Stomach (tissue), 19 donors: ENCODE measurements at places on chromosomes 7 and 10. TPM values are rescaled to one million over a fixed set of nuclear protein-coding genes. Genes with fewer than 3 reads are reported as not detected.

DNA sequence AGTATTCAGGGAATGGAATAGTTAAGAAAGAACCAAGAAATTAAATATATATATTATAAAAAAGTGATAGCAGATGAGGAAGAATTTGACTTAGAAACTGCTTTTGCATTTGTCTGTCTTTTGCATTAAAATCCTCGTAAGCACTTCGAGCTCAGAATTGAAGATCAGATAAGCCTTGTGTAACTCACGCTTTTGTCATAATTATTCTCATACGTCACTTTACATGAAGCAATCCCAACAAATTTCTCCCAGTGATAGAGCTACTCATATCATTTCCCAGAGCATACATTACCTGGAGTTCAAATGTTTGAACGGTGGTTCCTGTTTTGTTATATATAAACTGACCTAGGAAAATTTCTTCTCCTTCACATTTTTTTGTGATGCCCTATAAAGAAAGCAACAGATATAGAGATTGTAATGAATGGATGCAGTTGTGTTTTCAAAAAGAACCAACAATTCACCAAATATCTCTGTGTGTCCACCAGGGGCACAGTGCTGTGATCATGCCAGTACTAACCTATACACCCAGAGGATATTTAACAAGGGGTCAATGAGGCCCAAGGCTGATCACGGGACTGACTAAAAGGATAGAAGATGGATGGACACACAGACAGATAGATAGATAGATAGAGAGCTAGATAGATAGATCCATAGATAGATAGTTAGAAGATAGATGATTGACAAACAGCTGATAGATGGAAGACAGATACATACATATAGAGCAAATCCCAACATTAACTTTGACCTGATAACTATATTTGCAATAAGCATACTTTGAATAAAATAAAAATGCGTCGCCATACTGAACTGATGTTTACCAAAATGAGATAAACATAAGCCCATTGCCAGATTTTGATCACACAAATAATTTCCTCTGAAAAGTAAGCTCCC is 9.3 kb upstream of the HUS1 start:
- DNase-seq, result peak; percentile 16

DNA sequence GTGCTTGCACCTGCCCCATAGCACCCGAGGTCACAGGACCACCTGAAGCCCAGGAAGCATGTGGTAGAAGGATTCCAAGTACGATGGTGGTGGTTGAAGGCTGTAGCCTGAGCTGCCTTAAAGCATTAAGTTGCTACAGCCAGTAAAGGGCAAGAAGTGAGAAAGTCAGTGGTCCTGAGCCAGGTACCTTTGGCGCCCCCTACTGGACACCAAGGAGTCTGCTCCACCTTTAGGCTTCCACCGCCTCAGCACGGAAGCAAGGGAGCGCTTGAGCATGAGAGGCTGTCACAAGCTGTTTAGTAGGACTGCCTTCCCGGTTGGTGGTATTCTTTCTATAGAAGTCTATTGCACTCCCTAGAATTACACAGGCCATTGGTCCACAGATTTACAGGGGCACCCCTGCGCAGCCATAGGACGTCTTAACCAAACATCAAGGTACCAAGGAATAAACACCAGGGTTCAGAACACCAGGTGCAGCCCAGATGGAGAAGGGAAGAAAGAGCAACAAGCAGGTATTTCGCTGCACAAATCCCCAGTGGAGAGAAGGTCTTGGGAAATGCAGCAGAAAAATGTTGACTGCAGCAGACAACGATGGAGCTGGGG is 2.2 kb downstream of the CRTAC1 start:
- peak; percentile 79 for DNase-seq

GRCh38 chr7:95045236-95045923 is 138.0 kb downstream of the PPP1R9A start:
- no peak for DNase-seq

DNA sequence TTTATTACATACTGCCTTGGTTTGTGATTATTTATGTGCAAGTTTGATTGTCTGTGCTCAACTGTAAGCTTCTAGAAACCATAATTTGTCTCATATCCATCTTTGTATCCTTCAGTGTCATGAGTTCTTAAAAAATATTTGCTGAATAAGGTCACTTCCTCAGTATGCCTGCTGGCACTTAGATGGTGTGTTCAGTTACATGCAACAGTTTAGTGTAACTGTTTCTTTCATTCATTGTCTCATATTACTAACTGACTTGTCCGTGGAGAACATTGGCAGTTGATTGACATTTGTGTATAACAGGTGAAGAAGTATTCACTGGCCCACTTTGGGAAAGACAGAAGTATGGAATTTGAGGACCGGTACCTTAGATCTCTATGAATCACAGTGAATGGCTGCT is 236.9 kb downstream of the PRKG1 start:
- no peak for DNase-seq

DNA sequence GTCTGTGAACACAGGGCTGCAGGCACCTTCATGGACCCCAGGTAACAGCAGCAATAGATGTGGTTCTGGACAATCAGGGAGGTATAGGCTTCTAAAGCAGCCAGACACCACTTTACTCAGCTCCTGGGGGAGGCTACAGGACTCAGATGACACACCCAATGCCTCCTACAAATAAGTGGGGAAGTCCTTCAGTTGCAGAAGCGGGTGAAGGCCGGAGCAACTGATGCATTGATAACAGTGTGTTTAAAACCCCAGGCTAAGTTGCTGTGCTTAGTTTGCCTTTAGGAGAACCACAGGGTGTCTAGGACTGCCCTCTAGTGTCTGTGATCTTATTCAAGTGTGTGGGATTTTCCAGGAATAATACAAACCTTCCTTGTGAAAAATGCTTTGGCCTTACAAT is 5.9 kb upstream of the ITGA8 start:
- DNase-seq, result no peak

GRCh38 chr7:36606153-36606975 is 117.9 kb downstream of the AOAH start:
- no peak for DNase-seq

DNA sequence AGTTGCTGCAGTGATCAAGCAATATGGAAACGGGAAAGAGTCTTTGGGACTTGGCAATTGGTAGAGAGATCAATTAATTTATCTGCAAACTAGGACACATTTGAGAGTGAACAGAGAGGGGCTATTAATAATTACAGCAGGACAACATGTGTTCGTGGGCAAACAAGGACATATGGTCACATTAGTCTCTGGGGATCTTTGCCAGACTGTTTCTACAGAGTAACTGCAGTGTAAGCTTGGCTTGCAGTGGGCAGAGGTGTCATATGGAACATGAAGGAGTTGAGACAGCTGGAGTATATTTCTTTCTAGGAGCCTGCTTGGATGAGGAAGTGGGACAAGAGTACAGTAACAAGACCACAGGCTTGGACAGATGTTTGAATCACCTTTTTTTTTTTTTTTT is 232.1 kb upstream of the LYZL1 start:
- DNase-seq, result no peak

GRCh38 chr10:97234400-97234799 is 48.6 kb upstream of the SLIT1 start:
- peak; percentile 64 for DNase-seq

- DNase-seq, result no peak
Observed at GRCh38 chr7:43650457-43651052, 67.6 kb downstream of the STK17A start.

DNA sequence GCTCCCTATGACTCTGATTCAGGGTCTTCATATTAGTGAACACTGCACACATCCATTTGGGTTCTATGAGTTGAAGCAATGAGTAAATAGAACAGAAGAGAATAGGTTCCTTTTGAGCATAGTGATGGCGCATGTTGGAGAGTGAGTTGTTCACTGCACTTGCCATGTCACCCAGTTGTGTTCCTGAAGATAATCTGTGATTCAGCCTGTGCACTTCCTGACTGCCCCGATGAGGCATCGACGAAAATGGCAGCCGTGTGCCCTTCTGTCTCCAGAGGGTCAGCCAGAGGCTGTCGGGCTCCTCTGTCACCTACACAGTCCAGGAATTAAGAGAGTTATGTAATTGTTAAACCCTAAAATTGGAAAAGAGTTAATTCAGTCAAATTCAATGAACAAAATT is 94.7 kb downstream of the GALNT11 start:
- DNase-seq, result no peak

DNA sequence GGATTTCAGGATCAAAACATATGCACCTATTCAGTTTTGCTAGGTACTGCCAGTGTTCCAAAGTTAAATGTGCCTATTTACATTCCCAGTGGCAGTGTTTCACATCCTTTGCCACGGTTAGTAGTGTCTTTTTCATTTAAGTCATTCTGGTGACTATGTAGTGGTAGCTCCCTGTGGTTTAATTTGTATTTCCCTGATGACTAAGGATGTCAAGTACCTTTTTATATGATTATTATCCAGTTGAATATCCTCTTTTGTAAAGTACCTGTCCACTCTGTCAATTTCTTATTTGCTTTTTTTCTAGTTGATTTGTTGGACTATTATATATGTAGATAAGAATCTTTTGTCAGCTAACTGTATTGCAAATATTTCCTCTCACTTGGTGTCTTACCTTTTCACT is 45.1 kb downstream of the TMEM60 start:
- no peak for DNase-seq

DNA sequence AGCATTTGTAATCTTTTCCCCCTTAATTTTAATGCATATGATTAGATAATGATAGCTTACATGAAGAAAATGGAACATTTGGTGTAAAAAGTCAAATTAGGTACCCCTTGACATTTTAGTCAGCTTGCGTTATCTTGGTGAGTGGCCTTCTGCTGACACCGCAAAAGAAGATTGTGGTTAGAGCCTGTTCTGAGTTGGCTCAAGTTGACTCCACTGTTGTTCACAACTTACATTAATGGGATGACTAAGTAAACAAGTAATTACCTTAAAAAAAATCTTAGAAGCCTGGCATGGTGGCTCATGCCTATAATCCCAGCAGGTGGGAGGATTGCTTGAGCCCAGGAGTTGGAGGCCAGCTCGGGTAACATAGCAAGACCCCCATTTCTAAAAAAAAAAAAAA is 24.2 kb downstream of the TRRAP start:
- no peak for DNase-seq

DNA sequence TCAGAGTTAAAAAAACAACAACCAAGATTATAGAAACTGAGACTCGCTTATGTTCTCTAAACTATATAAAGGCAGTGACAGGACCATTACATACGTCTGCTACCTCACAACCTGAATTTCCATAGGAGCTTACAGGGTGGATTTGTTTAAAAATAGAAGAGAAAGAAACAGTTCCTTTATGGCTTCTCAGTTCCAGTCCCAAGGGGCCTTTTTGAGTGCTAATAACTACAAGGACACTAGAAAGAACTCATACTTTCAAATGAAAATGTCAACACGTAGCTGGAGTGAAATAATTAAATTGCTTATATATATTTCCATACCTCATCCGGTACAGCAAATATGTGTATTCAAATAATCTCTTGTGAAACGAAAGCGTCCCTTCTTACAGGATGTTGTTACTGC is 19.7 kb downstream of the TSPAN12 start:
- DNase-seq, result no peak

DNA sequence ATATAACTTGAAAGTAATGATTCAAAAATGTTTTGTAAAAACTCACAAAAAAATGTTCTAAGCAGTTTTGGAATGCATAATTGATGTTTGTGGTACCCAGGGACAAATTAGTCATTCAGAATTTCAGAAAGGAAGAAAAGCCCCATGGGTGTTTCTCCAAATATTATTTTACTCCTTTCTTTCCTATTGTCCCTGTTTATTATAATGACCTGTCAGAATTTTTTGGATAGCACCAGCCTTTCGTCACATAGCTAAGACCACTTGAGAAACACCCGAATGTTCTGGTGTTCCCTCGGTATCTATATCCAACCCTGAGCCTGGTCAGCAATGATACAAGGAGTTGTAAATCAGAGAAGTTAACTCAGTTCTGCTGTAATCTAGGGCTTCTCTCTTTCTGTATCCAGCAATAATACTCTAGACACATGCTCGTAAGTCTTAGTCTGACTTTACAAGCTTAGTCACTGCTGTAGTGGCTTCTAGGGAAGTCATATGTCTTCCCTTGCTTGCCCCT is 64.8 kb upstream of the MEOX2 start:
- DNase-seq, result no peak

DNA sequence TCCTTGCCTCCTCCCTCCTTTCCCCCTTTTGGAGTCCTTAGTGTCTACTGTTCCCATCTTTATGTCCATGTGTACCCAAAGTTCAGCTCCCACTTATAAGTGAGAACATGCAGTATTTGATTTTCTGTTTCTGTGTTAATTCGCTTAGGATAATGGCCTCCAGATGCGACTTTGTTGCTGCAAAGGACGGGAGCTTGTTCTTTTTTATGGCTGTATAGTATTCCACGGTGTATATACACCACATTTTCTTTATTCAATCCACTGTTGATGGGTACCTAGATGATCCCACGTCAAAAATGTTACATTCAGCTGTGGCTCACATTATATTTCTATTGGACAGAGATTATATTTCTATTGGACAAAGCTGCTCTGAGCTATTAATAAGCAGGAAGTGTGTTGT is 24.4 kb upstream of the SEPHS1 start:
- no peak for DNase-seq

DNA sequence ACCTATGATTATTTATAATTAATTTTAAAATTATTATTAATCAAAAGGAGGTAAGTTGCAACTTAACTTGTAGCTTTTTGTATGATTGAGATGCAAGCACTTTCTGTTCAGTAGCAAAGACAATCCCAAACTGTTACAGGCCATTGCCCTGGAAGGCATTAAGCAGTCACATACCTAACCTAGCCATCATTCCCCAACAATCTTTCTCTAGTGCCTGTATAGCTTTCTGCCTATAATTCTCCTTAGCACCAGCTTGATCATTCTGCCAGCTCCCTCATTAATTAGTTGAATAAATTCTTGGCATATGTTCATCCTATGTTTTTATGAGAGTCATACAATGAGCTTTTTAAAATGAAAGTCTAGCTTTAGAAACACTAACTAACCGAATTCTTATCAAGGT is 178.9 kb upstream of the TMEM106B start:
- DNase-seq, result no peak

DNA sequence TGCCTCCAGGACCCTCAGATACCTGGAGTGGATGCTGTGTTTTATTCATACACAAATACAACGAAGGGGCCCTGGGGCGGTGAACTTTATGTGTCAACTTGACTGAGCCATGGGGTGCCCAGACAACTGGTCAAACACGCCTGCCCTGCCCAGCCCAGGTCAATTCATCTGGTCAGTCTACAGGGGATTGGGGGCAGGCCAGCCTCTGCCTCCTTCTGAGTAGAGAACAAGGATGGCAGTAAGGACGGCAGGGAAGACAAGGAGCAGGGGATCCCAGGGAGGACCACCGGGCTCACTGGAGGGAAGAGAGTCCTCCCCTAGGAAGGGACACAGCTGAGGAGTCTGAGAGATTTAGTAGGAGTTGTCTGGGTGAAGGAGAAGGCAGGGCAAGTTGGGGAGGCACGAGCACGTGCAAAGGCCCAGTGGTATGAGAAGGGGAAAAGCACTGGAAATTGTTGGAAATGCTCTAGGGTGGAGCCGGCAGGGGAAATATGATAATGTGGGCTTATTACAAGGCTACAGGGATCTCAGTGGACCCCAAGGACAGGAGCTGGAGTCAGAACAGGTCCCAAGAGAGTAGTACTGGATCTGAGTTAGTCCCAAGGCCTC is 63.4 kb downstream of the MYL10 start:
- DNase-seq, result no peak

ADGRA1 gene
- total RNA-seq, result under 0.01 TPM

PRLHR gene
- not detected for total RNA-seq

RAMP3 gene
- total RNA-seq, result 14.1 TPM

ZNF679 gene
- not detected for total RNA-seq

OPALIN gene
- not detected for total RNA-seq

TAC1 gene
- total RNA-seq, result not detected

STAG3 gene
- total RNA-seq, result not detected

CUBN gene
- under 0.01 TPM for total RNA-seq

CLDN15 gene
- total RNA-seq, result 18.7 TPM
